ENCODE measurements at places on chromosomes 16 and 17.
A peak's percentile ranks its signal among the peaks of the same experiment; 100 is the strongest.

DNA sequence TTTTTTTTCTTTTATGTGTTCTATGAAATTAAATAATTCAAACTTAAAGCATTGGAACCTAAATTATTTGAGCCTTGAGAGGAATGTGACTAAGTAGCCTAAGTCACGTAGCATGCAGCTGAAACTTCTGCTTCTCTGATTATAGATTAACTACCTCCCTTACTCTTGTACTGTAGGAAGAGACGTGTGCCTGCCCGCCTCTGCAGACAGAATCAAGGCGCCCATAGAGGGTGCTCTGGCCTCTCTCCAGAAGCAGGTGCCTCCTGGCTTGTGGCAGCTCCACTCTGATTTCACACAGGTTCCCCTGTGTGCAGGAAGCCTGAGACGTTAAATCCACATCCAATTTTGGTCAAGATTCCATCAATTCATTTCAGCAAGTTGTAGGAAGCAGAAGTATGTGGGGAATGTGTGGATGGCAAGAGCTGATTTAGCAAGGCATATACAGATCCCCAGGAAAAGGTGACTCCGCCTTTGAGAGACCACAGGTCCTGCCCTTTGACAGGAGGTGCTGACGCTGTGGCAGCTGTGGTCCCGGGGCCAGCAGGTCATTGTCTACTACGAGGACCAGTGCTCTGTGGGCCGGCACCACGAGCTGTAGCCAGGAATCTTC lies 1418.8 kb downstream of the CDH11 start:
- no peaks in the 10 kb centered on the region for H3K36me3 ChIP-seq
- no peak overlapping the region for H3K4me3 ChIP-seq
- no peak overlapping the region for H3K27ac ChIP-seq
- no peak for DNase-seq
- no peaks in the 10 kb centered on the region for H3K27me3 ChIP-seq

- peak overlapping the region; percentile 24 for H3K27ac ChIP-seq
- H3K36me3 ChIP-seq: no peaks in the 10 kb centered on the region
- peak; percentile 97 for DNase-seq
Measured at GRCh38 chr17:77882481-77883212, 75.9 kb upstream of the TNRC6C start.

DNA sequence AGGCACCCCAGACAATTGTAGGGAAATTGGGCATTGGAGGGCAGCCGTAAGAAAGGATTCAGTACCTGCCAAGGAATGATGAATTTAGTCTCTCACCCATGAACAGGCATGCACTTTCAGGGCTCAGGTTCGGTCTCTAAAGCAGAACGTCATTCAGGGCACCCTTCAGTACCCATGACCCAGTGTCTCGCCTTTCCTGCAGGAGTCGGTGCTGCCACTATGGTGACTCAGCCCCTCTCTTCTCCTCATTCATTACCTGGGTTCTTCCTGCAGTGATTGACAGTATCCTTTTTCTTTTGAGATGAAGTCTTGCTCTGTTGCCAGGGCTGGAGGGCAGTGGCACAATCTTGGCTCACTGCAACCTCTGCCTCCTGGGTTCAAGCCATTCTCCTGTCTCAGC lies 8.4 kb downstream of the SOST start:
- no peak overlapping the region for H3K27ac ChIP-seq
- no peak overlapping the region for H3K4me3 ChIP-seq
- DNase-seq: no peak
- peaks cover 6% of the 10 kb centered on the region for H3K4me1 ChIP-seq

- peaks cover 54% of the 10 kb centered on the region for H3K36me3 ChIP-seq
- no peaks in the 10 kb centered on the region for H3K4me1 ChIP-seq
- no peak overlapping the region for H3K4me3 ChIP-seq
- no peak overlapping the region for H3K27ac ChIP-seq
- peak; percentile 25 for DNase-seq
- no peaks in the 10 kb centered on the region for H3K27me3 ChIP-seq
Measured at GRCh38 chr17:44930667-44931066, 15.4 kb upstream of the GFAP start.

- H3K27me3 ChIP-seq: no peaks in the 10 kb centered on the region
- no peaks in the 10 kb centered on the region for H3K36me3 ChIP-seq
- H3K4me1 ChIP-seq: no peaks in the 10 kb centered on the region
- no peak overlapping the region for H3K4me3 ChIP-seq
Measured at GRCh38 chr17:33611532-33611931, 318.4 kb upstream of the ASIC2 start.

DNA sequence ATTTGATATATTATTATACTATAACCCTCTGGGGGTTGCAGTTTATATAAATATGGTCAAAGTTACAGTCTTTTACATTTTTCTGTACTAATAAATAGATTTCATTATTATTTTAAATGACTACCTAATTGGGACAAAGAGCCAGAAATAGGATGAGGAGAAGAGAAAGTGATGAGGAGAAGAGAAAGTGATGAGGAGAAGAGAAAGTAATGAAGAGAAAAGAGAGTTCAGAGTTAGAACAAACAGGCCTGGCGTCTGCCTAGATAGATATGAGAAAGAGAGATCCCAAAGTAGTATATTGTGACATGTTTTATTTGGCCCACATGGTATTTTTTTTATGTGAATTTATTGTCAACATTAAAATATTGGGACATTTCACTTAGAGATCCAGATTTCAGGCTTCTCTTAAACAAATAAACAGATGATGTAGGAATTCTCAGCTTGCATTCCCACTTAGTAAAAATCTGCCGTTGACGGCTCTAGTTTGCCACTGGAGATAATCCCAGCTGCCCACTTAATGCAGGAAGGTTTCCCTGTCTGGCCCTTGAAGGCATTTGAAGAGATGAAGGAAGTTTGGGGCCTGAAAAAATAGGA lies 210.7 kb downstream of the STX8 start:
- no peak overlapping the region for H3K4me3 ChIP-seq
- H3K27me3 ChIP-seq: no peaks in the 10 kb centered on the region
- H3K36me3 ChIP-seq: no peaks in the 10 kb centered on the region
- peaks cover 21% of the 10 kb centered on the region for H3K4me1 ChIP-seq

- H3K4me1 ChIP-seq: peaks cover 10% of the 10 kb centered on the region
- no peak overlapping the region for H3K27ac ChIP-seq
- peak overlapping the region; percentile 68 for H3K4me3 ChIP-seq
- H3K36me3 ChIP-seq: no peaks in the 10 kb centered on the region
- DNase-seq: peak; percentile 61
Measured at GRCh38 chr17:41785091-41785858, 1.2 kb downstream of the JUP start.

DNA sequence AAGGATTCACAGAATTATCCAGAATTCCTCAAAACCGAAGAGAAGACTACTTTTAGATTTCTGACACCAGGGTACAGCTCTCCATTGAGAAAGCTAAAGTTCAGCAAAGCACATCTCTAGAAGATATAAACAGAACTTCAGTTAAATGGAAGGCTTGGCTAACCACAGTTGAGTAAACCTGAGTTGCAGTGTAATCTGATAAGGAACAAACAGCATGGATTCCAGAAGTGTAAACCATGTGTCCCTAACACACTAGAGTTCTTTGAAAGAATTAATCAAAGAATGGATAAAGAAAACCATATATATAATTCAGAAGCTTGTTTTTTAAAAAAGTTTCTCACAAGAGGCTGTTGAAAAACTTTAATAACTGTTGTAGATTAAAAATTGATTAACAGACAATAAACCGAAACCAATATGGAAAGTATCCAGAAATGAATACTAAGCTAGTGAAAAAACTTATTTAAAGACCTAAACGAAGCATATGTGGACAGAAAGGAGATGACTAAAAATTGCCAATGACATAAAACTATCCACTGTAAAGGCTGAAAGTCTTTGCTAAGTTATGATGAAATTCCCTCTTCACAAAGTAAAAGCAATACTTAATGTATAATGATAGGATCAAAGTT lies 4.3 kb downstream of the RNF43 start:
- H3K27me3 ChIP-seq: peaks cover 12% of the 10 kb centered on the region
- no peak for DNase-seq
- no peaks in the 10 kb centered on the region for H3K36me3 ChIP-seq
- no peak overlapping the region for H3K4me3 ChIP-seq
- peaks cover 3% of the 10 kb centered on the region for H3K4me1 ChIP-seq

DNA sequence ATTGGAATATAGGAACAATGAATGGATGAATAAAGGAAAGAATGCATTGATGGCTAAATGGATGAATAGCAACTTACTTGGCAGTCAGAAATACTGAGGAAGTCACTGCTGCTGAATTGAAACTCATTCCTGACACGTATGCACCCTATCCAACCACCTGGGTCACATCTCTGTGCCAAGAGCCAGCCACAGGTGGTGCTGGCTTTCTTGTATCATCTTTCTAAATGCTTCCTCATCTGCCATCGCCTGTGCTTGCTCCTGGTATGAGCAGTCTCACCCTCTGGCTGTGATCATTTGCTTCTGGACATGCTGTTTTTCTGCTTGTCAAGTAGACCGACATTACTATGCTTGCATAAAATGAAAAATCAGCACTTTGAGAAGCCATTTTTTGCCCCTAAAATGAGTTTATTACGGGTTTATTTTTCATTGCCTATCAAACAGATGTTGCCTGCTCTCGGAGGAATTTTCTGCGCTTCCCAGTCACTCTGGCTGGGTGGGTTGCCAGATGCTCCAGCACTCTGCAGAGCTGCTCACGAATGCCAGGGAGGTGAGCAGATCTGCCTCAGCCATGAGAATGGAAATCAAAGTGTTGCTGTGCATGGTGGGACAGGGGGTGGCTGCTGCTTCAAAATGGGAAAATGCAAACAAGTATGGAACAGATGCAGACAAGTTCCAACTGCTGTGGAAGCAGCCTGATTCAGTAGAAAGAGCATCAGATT lies 1349.6 kb upstream of the CDH8 start:
- no peaks in the 10 kb centered on the region for H3K4me1 ChIP-seq
- no peaks in the 10 kb centered on the region for H3K36me3 ChIP-seq
- H3K27me3 ChIP-seq: no peaks in the 10 kb centered on the region
- no peak overlapping the region for H3K4me3 ChIP-seq
- H3K27ac ChIP-seq: no peak overlapping the region

DNA sequence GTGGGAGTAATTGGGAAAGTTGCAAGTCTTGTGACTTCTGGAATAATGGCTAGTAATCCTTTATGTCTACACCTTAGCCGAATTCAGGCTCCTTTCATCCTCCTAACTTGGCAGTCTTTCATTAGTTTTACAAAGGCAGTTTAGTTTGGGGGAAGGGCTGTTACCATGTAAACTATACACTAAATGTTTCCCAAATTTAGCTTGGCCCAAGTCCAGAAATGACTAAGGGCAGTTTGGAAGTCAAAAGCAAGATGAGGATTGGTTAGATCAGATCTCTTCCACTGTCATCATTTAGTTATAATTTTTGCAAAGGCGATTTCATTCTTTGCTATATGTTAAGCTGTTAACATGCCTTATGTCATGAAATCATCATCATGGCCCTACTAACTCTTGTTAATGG lies 115.4 kb upstream of the CACNG3 start:
- H3K36me3 ChIP-seq: no peaks in the 10 kb centered on the region
- no peaks in the 10 kb centered on the region for H3K27me3 ChIP-seq

DNA sequence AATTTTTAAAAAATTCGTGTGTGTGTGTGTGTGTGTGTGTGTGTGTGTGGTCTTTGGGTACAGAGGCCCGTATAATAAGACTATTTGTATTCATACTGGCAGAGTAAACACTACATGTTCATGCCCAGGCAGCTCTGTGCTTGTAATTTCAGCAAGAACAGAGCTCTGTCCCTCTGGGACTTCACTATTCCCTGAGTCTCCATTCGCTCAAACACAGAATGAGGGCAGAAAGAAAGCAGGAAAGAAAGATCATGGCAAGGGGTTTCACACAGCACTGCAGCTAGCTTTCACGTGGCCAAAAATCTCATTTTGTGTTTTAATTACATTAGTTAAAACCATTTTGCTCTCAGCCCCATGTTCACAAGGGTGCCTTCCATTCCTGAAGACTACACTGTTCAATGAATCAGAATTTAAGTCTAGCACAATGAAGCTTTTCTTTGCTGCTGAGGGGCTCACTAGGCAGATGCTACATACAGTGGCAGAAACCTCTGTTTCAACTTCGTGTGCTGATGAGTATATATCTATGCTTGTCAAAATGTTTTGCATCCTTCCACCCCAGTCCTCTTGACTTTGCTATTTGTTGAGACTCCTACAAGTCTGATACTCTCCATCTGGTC lies 198.4 kb upstream of the C17orf78 start:
- H3K27ac ChIP-seq: peak overlapping the region; percentile 48
- H3K4me3 ChIP-seq: no peak overlapping the region
- peaks cover 38% of the 10 kb centered on the region for H3K4me1 ChIP-seq
- no peaks in the 10 kb centered on the region for H3K27me3 ChIP-seq

GRCh38 chr17:69936996-69937395 lies 138.0 kb upstream of the KCNJ16 start:
- H3K4me3 ChIP-seq: no peak overlapping the region
- no peaks in the 10 kb centered on the region for H3K4me1 ChIP-seq
- DNase-seq: no peak
- no peaks in the 10 kb centered on the region for H3K36me3 ChIP-seq
- no peak overlapping the region for H3K27ac ChIP-seq

- DNase-seq: peak; percentile 87
Measured at GRCh38 chr16:66551788-66552285, 539 bp upstream of the CKLF start.

DNA sequence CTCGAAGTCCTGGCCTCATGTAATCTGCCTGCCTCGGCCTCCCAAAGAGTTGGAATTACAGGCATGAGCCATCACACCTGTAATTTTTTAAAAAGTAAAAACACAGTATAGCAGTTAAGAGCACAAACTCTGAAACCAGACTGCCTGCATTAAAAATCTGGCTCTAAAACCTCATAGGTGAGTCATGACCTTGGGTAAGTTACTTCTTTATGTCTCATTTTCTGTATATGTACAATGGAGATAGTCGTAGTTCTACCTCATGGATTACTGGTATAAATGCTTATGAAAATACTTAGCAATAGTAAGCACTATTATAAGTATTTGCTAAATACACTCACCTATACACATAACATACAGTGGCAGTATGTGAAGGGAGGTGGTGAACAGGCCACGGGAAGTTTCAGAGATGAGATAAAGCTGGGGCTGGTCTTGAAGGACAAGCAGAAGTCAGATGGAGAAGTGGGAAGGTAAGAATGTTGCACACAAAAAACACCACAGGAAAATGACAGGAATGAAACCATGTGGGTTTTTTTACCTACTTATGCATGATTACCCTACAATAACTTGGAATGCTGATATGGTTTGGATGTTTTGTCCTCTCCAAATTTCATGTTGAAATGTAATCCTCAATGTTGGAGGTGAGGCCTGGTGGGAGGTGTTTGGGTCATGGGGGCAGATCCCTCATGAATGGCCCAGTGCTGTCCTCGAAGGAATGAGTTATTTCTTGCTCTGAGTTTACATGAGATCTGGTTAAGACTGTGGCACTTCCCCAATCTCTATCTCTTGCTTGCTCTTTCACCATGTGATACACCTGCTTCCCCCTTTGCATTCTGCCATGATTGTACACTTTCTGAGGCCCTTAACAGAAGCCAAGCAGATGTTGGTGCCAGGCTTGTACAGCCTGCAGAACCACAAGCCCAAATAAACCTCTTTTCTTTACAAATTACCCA lies 33.9 kb downstream of the ZNF652 start:
- H3K27ac ChIP-seq: no peak overlapping the region
- H3K4me3 ChIP-seq: no peak overlapping the region
- no peaks in the 10 kb centered on the region for H3K36me3 ChIP-seq
- no peaks in the 10 kb centered on the region for H3K27me3 ChIP-seq
- no peaks in the 10 kb centered on the region for H3K4me1 ChIP-seq

- peaks cover 43% of the 10 kb centered on the region for H3K36me3 ChIP-seq
- no peaks in the 10 kb centered on the region for H3K27me3 ChIP-seq
- DNase-seq: no peak
Measured at GRCh38 chr17:7852919-7853690, 1.8 kb upstream of the TMEM88 start.
